Activated T-cell treated with anti-CD3 and anti-CD28 coated beads, Interleukin-2, amount 50 U/mL, for 72 hours (primary cell): ENCODE measurements at places on chromosomes 6 and 20. TPM values are rescaled to one million over a fixed set of nuclear protein-coding genes. Genes with fewer than 3 reads are reported as not detected.

GRCh38 chr20:44533928-44534327, 12.1 kb upstream of the SERINC3 start:
- no peak for DNase-seq

The RIPK1 gene
- 21.9 TPM for total RNA-seq

GRCh38 chr20:3251806-3252205, 12.8 kb upstream of the SLC4A11 start:
- DNase-seq = no peak

DNA sequence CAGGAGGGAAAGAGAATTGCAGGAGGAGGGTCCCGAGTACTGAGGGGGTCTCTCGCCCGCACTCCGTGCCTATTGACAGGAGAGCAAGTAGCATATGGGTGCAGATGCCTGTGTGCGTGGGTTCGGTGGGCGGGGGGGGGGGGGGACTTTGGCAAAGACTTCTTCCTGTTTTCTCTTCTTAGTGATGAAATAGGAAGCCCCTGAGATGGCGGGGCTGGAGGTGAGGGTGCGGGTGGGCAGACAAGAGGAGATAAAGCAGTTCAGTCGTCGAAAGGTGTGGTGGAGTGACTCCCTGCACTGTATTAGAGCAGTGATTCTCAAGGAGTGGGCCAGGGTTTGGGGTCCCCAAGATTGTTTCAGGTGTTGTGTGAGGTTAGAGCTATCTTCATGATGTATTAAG, 3.7 kb downstream of the NAA20 start:
- DNase-seq = no peak

DNA sequence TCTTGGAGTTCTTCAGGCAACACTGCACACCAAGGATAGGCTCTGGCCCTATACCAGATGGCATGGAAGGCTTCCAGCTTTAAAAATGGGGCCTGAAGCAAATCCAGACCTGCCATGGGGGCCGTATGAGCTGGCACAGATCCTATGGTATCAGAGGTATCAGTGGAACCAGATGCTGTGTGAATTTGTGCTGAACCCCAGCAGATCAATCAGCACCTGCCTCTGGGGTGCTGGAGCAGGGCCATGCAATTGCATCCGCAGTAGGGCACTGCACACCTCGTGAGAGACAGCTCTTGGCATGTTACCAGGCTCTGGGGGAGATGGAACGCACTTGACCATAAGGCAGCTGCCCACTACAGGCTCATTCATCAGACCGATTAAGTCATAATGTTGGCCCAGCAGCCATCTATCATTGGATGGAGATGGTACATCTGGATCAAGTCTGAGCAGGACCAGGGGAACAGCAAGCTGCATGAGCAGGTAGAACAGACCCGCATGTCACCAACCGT, 221.5 kb downstream of the MYLK4 start:
- no peak for DNase-seq

- DNase-seq = no peak
Measured at GRCh38 chr6:72140795-72141194, 254.4 kb downstream of the RIMS1 start.

DNA sequence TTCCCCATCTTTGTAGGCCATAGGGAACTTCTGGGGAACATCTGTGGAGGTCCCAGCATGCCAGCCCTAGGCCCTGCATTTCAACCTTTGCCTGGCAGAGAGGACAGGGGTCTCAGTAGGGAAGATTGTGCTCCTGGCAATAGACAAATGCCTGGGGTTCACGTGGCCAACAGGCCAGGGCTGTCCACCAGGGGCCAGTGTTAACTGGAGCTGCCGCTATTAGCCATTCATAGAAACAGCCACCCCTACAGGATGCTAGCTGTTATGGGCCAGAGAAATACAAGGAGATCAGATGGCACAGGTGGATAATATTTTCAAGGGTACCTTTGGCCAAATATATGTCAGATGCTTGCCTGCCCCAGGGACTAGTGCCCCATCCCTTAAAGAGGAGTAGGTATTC, 932.9 kb downstream of the QKI start:
- no peak for DNase-seq

DNA sequence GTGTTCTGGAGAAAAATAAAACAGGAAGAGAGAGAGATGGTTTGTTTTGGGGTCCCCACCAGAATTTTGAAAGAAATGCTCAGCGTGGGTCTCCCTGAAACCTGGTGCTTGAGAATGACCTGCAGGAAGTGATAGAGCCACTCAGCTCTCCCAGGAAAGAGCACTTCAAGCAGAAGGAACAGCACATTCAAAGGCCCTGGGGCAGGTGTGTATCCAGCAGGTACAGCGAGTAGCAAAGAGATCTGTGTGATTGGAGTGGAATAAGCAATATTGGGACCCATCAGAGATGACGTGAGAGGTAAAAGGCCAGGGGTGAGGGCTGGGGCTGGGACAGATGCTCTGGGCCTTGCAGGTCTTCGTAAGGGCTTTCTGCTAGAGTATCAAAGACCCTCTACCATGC, 89.5 kb upstream of the CCDC167 start:
- no peak for DNase-seq

The PACRG gene
- not detected for total RNA-seq

DNA sequence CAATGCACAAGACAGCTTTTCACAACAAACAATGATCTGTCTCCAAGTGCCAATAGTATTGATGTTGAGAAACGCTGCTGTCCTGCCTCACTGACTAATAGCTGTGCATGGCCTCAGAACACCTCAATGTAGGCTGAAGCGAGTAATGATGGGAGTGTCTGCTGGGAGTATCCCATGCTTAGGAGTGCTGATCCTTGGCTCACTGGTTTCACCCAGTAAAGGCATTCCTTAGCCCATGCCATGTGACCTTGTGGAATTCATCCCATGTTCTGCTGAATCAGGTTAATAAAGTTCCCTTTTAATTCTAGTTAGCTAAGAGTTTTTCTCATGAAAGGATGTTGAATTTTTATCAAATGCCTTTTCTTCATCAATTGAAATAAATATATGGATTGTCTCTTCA, 3.8 kb upstream of the WFDC12 start:
- no peak for DNase-seq

DNA sequence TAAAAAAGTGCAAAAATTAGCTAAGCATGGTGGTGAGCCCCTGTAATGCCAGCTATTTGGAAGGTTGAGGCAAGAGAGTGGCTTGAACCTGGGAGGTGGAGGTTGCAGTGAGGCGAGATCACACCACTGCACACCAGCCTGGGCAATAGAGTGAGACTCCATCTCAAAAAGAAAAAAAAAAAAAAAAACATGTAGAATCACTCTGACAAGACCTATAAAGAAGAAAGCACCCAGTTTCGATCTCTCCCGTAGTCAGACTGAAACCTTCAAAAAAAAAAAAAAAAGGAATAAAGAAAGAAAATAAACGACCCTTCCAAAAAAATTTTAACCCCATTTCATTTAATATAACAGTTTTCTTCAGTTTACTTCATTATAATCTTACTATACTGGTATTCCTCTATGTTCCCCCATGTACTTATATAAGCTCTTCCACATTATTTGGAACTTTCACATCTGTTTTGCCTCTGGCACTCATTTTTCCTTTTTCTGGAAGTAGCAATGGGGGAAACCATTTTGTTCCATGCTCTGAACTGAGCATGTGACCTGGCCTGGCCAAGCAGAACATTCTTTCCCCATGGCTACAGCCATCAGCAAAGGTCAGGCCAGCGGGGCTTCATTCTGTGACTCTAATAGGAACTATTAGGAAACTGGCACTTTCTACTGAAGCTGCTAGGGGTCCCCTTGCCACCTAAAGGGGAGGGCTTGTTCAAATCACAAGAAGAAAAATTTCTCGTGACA, 9.6 kb downstream of the SLC18B1 start:
- no peak for DNase-seq

GRCh38 chr6:93163146-93163545, 256.2 kb downstream of the EPHA7 start:
- DNase-seq = no peak

DNA sequence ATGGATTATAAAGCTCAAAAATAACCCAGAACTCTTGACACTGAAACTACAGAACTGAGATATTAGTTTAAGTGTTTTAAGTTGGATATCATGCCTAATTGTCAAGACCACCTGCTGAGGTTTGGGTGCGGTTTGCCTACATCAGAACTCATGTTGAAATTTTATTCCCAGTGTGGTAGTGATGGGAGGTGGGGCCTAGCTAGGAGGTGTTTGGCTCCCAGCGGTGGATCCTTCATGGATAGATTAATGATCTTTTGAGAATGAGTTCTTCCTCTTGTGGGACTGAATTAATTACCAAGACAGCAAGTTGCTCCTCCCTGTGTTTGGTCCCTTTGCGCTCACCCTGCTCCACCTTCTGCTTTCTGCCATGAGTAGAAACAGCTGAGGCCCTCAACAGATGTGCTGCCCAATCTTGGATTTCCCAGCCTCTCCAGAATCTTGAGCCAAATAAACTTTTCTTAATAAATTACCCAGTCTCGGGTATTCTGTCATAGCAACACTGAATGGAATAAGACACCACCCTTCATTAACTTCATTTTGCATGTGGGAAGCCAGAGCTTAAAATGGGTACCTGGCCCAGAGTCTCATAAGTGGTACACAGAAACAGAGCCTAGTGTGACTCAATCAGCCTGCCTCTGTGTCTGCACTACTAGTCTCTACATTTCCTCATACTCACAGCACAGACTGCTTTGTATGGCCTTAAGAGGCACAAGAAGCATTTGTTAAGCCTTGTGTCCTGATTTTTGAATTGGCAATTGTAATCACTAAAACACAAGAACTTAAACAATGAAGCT, 158.4 kb downstream of the IBTK start:
- DNase-seq = no peak

- no peak for DNase-seq
Measured at GRCh38 chr6:20440296-20440695, 38.6 kb downstream of the E2F3 start.

DNA sequence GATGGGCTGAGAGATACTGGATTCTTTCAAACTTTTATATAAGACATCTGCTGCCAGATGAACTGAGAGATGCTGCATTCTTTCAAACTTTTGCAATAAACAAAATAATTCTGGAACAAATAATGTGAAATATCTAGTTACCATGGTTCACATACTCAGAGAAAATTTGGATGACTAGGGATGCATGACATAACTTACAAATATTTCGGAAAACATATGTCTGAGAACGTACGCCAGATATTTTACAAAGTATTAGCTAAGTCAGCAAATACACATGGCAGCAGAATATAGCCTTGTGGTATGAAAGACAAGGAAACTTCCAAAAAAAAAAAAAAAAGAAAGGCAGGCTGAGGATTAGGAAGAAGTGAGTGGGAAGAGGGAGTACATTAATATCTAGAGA, 113.3 kb upstream of the TRAF3IP2 start:
- no peak for DNase-seq

The WFDC5 gene
- not detected for total RNA-seq

The SLC24A3 gene
- 0.07 TPM for total RNA-seq

The SLC4A11 gene
- total RNA-seq = 1.9 TPM

The FAM83D gene
- 10.4 TPM for total RNA-seq

- no peak for DNase-seq
Measured at GRCh38 chr6:83431545-83432155, 799 bp upstream of the ME1 start.

DNA sequence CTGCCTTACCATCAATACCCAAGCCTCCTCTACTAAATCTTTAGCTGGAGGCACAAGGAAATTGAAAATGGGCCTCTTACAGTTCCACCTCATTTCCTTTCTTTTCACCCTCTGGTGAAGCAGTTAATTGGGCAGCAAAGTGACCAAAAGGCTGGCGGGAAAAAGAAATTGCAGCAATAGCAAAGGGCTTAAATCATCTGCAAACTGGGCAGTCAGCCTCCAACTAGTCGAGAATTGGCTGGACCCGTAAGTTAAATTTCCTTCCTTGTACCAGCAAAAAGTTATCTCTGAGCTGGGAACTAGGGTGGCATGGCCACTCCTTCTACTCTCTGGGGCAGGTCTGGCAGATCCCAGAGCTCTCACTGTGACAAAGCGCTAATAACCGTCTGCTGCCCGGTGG, 33.5 kb downstream of the GHRH start:
- DNase-seq = no peak

The BNIP5 gene
- total RNA-seq = not detected

- no peak for DNase-seq
Measured at GRCh38 chr6:163457637-163458561, 43.4 kb downstream of the QKI start.

DNA sequence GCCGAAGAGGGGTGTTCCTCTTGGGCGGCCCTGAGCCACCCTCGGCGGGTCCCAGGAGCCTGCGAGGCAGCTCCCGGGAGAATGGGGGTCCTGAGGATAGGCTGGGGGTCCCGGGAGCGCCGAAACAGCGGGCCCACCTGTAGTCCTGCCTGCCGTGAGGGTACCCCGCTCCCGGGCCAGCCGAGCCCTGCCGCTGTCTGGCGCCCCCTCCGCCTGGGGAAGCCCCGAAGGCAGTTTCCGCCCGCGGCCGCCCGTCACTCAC, 280 bp downstream of the SPATA2 start:
- DNase-seq = no peak

DNA sequence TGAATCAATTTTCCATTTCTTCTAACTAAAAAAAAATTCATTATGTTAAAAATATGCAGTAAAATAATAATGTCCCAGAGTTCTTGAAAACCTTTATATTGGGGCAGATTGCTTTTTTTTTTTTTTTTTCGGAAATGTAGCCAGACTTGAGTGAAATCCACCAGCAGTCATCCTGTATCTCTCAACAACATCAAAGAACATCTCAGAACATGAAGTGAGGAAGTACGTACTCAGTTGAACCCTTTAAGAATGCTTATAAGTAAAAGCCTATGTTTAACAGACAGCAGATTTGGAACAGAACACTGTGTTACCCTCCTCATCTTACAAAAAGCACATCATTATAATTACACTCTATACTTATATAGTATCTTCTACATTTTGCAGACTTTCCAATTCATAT, 51.0 kb upstream of the SUPT3H start:
- DNase-seq = no peak

The OVOL2 gene
- 0.25 TPM for total RNA-seq

DNA sequence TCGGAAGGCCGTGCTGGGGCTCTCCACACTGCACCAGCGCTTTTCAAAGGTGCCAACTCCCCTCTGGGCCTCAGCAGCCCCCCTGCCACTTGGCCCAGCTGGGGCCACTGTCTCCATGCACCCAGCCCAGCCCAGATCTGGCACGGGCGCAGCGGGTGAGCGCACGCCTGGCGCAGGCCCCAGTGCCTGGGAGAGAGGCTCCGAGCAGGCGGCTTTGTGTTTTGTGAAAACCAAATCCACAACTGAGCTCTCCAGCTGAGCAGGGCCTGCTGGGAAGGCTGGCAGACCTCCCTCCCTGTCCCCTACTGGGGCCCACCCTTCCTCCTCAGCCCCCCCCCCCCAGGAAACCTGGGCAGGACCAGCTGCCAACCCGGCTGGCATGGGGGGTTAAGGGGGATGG, 17.0 kb downstream of the MDGA1 start:
- DNase-seq = no peak

The PSMF1 gene
- 185 TPM for total RNA-seq

GRCh38 chr6:5061152-5061551, 24.0 kb upstream of the PPP1R3G start:
- no peak for DNase-seq

The GPX6 gene
- total RNA-seq = not detected

The TTK gene
- total RNA-seq = 34.8 TPM
